ENCODE measurements at places on chromosomes 12 and 14.

DNA sequence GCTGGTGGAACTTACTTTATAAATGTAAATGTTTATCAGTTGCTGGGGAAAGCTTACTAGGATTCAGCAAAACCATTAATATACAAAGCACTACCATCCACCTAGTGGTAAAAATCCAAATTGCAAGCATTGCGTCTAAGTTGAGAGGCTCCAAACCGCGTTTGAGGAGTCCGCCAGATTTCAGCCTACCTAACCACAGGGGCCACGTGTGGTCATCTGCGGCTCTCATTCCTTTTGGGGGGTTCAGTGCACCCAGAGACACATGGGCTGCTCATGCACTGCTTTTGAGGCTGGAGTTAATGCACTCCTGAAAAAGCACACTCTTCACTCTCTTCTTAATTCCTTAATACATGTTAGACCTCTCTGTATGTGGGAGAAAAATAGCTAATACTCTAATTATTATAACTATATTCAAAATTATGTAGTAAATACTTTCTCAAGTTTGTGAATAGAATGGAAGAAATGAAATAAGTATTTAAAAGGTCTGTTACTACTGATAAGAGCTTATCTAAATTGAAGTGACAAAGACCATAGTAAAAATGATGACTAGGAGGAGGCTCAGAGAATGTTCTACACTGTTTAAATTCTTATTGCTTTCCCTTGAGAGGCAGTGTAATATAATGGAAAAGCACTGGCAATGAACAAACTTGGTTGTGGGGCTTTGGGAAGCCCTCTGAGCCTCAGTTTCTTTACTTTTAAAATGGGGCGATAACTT lies 41.4 kb upstream of the MANSC4 start:
- DNase-seq = peak; percentile 29

DNA sequence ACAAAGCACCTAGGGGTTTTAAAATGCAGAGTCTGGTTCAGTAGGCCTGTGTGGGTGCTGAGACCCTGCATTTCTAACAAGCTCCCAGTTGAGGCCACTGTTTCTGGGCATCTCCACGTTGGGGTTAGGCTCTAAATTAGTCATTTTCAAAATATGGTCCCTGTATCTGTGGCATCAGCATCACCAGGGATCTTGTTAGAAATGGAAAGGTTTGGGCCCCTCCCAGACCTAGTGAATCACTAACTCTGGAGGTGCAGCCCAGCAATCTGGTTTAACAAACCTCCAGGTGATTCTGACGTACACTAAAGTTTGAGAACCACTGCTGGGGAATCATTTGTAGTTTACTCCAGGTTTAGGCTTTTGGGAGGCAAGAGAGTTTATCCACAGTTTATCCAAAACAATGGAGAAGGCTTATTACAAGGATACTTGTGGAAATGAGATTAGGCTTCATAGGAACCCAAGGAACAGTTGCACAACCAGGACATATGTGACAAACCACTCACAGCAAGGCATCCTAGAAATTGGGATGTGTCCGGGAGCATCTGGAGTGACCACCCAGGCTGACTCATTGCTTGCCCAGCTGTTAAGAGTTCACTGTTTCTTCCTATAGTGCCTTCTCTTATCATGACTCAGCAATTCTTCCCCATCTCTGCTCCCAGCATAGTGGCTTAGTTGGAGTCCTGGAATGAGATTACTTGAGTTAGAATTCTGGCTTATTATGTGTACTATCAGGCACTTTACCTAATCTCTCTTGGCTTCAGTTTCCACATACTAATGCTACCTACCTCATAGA lies 71.6 kb upstream of the STXBP6 start:
- DNase-seq = peak; percentile 25

- DNase-seq = no peak
Observed at GRCh38 chr12:54762390-54762789, 91.9 kb upstream of the MUCL1 start.

DNA sequence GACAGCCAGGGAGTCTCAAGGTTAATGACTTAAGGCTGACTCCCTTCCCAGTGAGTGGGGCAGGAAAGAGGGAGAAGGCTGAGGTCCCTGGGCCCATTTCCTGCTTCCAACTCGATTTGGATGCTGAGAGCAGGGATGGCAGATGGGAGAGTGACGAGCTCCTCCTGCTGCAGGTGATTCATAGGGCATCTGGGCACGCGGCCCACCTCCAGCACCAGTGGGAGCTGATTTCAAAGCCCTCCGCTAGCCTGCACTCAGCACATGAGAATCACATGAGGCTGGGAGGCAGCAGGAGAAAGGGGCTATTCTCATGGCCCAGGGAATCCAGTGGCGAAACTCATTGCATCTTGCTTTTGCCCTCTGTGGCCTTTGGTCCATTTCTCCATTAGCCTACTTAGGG lies 90.8 kb downstream of the SSPN start:
- no peak for DNase-seq

DNA sequence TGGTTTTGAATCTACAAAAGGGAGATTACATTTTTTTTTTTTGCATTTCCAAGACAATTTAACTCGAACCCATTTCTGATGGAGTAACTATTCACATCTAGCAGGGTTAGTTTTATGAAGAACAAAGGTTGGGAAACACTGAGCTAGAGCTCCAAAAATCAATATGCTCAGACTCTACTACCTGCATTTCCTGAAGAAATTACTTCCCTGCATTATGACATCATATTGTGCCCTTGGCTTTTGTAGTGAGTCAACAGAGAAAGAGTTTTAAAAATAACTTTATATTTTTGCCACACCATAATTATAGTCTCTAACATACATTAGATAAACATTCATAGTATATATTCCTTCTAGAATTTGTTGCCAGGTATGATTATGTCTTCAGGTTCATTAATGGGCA lies 14.8 kb downstream of the GRIP1 start:
- no peak for DNase-seq

- no peak for DNase-seq
Observed at GRCh38 chr14:51535443-51536044, 116.2 kb upstream of the FRMD6 start.

DNA sequence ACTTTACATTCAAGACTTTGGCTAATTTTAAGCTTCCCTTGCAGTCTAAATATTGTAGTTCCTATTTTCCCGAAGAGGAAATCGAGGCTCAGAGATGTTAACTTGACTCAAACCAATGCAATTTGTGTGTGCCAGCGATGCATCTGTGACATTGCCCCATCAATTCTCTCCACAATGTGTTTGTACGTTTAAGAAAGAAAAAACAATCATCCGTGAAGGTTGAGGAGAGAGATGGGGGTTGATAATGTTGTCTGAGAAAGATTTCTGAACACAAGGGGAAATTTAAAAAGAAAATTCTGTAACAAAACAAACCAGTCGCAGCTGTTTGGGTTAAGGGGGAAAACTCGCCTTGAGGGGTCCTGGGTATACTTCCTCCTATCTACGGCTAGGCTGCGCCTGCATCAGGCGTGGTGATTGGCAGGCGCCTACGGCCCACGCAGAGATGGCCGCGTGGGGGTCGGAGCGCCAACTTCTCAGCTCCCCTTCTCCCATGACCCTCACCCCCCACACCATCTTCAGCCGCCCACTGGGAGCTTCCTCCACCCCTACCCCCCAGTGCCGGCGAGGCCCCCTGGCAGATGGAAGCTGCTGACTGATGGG lies 12.3 kb downstream of the SIX1 start:
- DNase-seq = no peak

DNA sequence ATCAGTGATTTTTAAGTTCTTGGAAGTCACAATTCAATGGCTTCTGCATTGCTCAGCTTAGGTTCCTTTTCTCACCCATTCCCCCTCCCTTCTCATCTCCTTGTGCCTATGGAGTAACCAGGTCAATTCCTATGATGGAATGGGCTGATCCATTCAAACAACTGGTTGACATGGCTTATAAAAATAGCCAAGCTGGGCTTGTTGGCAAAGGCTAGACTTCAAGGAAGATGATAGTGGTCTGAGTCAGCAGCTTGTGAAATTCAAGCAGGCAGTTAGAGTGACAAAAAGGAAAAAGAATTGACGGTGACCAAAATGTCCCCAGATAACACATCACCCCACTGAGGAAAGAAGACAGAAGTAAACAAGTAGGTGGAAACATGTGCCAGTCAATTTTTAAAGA lies 119.9 kb upstream of the PCED1B start:
- peak; percentile 38 for DNase-seq

DNA sequence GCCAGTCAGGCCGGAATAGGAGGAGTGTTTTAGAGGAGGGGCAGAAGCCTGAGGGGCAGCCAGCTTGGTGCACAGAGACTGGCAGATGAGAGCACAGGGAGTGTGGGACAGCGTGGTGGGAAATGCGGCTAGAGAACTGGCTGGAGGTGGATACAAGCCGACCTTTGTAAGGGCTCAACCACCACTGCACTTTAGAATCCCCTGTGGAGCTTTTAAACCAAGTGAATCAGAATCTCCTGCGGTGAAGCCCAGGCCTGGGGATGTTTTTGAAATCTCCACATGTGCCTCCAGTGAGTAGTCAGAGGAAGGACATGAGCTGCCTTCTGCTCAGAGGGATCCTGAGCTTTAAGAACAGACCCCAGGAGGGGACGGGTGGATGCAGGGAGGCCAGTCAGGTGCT lies 10.9 kb upstream of the PCED1B start:
- no peak for DNase-seq

DNA sequence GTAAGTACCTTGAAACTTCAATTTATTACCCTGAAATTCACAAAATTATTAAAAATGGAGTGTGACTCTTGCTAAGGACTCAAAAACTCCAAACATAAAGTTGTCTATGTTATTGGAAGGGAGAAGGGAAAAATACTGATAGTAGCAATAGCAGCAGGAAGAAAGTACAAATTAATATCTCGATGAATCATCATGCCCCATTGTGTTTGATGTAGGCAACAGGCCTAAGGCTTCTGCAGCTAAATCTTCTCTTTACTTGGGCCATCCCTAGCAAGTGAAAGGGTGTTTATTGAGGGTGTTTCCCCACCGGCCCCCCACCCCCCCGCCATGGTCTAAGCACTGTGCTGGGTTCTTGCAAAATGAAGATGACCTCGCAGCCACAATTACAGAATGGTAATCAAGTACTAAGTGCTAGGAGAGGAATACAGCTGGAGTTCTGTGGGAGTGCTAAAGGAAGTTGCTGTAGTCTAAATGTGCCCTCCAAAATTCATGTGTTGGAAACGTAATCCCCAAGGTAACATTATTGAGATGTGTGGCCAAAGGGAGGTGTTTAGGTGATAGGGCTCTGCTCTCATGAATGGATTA lies 76.5 kb downstream of the SNAPC1 start:
- DNase-seq = no peak

GRCh38 chr12:79378496-79378895 lies 312.3 kb downstream of the PAWR start:
- no peak for DNase-seq

- no peak for DNase-seq
Observed at GRCh38 chr12:52627395-52628110, 9.2 kb upstream of the KRT73 start.

DNA sequence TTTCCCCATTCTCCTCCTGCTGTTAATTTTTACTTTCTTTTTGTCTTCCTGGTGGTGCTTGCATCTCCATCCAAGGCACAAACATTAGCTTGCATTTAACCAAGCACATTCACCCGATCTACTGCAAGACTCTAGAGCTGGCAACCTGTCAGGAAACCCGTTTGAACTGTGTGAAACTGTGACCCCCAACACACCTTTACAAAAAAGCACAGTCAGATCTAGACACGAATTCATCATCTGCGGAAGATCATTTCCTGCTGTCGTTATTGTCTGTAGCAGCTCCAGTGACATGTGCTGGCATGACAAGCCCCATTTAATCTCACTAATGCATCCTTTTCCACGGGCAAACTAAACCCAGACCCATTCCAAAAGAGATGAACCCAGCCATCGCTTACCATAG lies 340.5 kb downstream of the VRK1 start:
- no peak for DNase-seq

DNA sequence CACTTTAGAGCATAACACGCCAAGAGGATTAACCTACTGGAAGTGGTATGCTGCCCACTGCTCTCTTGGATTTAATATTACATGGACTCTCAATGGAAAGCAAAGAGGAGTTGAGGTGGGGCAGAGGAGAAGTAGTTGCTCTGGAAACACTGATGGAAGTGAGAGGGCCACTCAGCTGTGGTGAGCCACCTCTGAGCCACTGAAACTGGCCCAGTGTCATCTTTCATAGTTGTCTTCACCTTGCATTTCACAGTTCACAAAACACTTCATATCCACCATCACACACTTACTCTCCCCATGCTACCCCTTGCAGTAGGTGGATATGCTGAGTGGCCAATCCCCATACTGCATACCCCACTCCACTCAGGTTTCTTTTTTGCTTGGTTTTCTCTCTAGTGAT lies 12.2 kb upstream of the PCED1B start:
- no peak for DNase-seq

- no peak for DNase-seq
Observed at GRCh38 chr12:104345234-104346066, 41.9 kb downstream of the EID3 start.

- DNase-seq = no peak
Observed at GRCh38 chr14:50345846-50346422, 33.8 kb downstream of the DMAC2L start.

GRCh38 chr12:81401241-81401640 lies 323.4 kb downstream of the ACSS3 start:
- DNase-seq = no peak

- no peak for DNase-seq
Observed at GRCh38 chr14:37903343-37904191, 304.1 kb upstream of the SSTR1 start.

GRCh38 chr14:90575336-90575735 lies 178.5 kb downstream of the CALM1 start:
- DNase-seq = no peak

- DNase-seq = no peak
Observed at GRCh38 chr14:45284802-45285201, 31.8 kb upstream of the MIS18BP1 start.

DNA sequence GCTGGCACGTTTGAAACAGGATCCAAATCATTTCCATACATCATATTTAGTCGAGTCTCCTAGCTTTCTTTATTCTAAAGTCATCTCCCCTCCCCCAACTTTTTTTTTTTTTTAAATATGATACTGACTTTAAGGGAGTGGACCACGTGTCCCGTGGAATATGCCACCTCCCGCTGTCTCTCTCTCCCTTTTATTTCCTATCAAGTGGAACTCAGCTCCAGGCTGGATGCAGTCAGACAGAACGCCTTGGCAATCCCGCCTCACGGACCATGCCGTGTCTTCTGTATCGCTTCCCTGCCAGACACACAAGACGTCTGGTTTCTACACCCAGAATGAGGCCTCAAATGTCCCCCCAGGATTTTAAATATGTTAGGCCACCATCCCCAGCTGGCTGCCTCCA lies 21.2 kb downstream of the BCL7A start:
- no peak for DNase-seq

DNA sequence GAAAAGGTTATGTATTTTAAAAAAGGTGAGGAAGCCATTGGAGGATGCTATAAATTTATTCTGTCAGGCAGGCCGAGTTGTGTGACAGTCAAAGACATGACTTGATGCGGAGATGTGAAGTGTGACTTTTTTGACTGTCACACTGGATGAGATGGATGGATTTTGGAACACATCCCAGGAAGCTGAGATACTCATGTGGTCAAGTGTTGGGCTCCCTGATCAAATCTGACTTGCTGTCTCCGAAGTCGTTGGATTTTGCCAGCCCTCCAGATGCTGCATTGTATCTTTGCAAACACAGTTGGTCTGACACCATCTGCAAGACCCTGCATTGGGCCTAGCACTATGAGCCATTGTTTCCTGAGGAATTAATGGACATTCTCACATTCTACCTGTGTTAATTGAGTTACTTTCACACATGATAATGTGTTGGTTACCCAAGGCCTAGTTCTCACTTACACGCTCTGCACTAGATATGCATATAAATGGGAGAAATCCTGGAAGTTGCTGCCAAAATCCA lies 204.0 kb upstream of the PRKD1 start:
- no peak for DNase-seq

GRCh38 chr14:102442241-102443211 lies 67.0 kb downstream of the ANKRD9 start:
- DNase-seq = no peak

Data from AG09319 (cell line).